ENCODE measurements at places on chromosomes 3 and 15.

- DNase-seq = no peak
Observed at GRCh38 chr3:18295171-18295920, 129.8 kb downstream of the SATB1 start.

DNA sequence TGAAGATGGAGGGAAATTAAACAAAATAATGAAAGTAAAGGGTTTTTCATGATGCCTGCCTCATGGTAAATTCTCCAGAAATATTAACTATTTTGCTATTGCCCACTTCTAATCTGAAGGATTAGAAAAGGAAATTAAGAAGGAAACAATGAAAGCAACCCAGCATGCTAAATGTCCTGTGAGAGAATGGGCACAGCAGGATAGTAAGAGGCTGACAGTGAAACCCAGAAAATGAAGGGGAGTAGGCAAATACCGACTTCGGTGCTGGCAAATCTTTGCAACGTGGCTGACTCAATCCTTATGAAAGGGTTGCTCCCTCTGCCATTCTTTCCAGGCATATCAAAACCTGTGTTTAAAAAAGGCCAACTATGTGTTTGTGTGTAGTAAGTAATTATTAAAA is 147.5 kb upstream of the SYNPR start:
- DNase-seq = no peak

- no peak for DNase-seq
Observed at GRCh38 chr3:34396288-34396687, 597.9 kb downstream of the PDCD6IP start.

GRCh38 chr3:66639809-66640356 is 139.1 kb upstream of the LRIG1 start:
- DNase-seq = no peak

DNA sequence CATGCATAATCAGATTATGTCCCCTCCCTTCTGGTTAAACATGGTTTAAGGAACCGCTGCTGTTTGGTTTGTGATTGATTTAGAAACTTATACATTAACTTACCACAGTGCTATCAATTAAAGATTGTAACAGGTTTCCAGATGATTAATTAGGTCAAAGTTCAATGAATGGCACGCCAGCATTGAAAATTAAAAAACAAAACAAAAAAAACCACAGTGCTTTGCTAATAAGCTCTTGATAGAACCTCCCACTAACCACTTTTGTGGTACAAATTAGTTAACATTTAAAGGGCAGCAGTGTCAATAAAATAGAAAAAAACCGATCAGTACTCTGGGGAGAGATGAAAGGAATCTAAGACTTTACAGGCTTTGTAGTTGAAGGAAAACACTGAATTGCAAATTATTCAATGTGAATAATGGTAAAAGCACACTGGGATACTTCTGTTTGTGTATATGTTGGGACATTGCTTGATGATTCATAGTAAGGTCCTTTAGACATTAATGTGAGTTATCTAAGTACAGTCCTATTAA is 7.6 kb upstream of the C3orf38 start:
- DNase-seq = no peak

DNA sequence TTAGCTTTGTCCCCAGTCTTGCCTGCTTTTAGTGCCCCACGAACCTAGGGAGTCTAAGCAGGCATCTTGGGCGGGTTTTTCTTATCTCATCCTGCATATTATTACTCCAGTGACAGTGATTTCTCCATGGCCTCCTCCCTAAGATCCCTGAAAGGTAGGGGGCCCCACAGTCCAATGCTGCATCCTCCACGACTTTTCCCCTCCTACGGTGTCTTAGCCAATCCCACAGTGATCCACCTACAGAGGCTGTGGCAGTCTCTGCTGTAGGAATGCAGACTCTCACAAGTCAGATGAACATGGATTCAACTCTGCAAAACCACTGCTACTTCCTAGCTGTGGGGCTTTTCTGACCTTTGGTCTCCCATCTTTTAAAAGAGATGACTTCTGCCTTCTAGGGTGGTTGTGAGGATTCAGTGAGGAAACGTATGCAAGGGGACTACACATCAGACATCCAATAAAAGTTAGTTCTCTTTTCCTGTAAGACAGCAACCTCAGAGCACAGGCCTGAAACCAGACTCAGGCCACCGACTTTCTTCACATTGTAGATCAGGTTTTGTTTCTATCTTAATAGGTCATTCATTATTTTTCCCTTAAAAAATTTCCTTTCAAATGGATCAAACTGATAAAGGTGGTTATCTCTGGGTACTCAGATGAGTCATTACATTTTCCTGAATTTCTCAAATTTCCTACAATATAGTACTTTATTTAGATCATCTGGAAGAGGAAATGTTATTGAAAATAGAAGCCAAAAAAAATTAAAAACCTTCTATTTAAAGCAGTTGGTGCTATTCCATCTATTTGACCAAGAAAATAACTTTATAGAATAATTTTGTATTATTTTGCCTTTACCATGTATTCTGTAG is 23.2 kb downstream of the ILDR1 start:
- no peak for DNase-seq

DNA sequence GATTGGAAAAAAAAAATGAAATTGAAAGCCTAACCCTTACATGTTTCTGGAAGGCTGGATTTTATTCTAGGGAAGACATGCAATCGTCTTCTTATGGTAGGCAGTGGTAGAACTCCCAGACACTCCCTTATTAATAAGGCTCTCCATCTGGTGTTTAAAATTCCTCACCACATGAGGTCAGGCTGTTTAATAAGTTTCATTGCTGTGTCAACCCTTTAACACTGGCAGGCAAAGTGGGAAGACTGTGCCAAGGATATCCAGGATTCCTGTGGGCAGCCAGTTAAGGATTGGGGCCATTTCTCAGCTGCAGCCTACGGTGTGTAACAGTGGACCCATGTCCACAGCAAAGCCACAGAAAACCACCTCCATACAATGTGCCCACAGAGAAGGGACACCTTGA is 225.5 kb upstream of the CHRM5 start:
- no peak for DNase-seq

- no peak for DNase-seq
Observed at GRCh38 chr15:39413558-39413957, 167.3 kb upstream of the THBS1 start.

DNA sequence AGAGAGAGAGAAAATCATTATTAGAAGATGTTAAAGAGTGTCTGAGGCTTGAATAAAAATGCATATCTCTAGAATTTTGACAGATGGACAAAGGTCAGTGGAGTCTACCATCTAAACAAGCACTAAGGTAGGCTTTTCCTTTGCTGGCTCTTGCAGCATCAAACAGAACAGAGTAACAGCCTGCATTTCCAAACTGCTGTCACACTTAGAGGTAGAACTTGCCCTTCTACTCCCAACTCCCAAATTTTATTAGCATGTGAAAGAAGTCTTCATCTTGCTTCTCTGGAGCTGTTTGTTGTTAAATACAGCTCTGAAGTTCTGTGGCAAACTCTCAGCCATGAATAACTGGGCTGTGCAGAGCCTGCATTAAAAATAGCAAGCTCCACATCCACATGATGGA is 4.1 kb upstream of the MB21D2 start:
- DNase-seq = no peak

DNA sequence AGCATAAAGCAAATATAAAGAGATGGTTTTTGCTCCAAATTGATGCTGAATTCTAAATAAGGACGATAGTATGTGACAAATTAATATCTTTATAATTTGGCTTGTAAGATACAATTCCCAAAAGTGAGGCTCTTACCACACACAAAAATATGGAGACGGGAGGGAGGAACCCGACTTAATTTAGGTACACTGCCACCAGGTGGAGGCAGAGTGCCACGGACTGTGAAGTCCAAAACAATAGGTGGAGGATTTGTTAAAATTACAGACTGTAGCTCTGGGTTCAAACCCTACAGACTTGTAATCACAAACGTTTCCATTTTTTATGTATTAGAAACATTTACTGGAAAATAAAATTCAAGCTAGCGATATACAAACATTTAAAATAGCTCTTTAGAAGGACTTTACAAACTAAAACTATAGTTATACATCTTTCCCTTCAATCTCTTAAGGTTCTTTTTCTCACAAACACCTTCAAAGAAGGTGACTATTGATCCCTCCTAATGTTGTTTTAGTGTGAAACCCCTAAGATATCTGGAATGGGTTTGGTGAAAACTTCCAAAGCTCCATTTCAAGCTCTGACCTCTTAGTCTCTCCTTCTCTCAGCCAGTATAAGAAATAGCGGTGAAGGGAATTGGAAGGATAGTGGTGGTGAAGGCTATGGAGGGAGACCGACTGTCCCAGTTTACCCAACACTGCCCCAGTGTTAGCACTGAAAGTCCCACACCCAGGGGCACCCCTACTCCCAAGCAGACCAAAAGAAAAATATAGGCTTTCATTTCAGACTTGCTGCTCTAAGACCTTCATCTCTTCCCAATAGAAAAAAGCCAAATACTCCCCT is 89.7 kb downstream of the AQP9 start:
- peak; percentile 55 for DNase-seq

GRCh38 chr15:76177491-76178040 is 117.8 kb downstream of the TMEM266 start:
- DNase-seq = no peak

DNA sequence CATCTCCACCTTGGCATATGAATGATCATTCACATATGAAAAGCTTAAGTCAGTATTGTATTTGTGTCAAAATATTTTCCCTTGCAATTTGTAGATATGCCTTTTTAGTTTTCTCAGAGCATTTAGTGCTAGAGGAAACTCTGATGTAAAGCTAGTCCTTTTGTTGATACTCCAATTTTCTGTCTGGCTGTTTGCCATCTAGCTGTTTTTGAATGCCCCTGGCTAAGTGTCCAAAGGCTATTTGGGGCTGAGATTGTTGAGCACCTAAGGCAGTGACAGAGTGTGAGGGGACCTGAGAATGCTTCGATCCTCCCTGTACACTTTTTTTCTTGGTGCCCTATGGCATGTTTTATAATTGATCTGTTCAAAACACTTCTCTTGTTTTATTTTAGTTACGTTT is 3.1 kb downstream of the SLC51B start:
- DNase-seq = no peak

DNA sequence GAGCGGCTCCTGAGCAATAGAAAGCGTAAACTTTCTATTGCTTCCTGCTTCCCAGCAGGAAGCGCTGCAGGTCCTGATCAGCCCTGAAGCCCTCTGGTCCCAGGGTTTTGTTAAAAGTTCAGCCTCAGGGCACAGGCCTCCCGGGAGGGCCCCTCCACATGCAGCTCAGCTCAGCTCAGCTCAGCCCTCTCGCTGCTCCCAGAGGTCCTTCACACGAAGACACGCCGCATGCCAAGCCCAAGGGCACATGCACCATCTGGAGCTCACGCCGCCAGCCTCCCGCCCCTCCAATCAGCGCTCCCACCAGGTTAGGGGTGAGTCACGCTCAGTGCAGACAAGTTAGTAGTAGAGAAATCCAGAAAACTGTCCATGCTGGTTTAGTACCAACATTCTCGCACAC is 12.7 kb downstream of the TKT start:
- DNase-seq = no peak

- DNase-seq = no peak
Observed at GRCh38 chr15:35926007-35926380, 380.0 kb upstream of the DPH6 start.

GRCh38 chr15:60419753-60420152 is 22.0 kb upstream of the ANXA2 start:
- DNase-seq = no peak

DNA sequence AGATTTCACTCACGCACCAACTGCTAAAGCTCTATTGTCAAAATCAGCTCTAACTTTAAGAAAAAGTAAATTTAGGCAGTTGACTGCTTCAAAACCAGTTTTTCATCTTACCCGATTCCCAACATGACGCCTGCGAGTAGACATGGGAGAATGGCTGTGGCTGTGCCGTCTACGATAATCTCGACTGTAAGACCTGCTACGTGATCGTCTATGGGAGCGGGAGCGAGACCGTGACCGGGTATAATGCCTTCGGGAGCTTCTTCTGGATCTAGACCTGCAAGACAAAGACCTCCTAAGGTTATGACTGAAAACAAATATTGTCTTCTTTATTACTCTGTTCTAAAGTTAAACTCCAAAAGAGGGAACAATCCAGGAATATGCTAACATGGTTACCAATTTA is 12.5 kb downstream of the TRA2B start:
- DNase-seq = no peak

- no peak for DNase-seq
Observed at GRCh38 chr3:168422843-168423242, 327.1 kb upstream of the GOLIM4 start.

- no peak for DNase-seq
Observed at GRCh38 chr3:125212509-125213363, at the start of gene SLC12A8. TSS of gene SLC12A8 (minus strand) at chr3:125212748. CDS start at chr3:125211349, 1,399 bp downstream.

DNA sequence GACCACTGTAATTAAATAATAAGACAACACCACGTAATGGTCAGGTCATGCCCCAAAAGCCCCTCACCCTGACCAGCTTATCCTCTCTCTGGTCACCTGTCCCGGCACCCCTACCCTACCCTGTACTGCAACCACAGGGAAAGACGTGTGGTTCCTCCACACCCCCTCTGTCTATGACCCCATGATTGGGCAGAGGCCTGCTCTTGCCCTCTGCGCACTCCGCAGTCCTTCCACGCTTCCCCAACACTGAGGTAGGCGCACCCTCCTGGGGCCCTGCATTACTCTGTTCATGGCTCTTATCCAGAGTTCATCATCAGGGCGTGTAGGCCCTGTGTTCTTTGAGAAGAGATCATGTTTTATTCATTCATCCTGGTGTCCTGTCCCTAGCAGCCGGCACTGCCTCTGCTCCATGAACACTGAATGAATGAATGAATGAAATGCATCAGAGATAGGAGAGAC is 33.8 kb downstream of the MGLL start:
- DNase-seq = no peak

DNA sequence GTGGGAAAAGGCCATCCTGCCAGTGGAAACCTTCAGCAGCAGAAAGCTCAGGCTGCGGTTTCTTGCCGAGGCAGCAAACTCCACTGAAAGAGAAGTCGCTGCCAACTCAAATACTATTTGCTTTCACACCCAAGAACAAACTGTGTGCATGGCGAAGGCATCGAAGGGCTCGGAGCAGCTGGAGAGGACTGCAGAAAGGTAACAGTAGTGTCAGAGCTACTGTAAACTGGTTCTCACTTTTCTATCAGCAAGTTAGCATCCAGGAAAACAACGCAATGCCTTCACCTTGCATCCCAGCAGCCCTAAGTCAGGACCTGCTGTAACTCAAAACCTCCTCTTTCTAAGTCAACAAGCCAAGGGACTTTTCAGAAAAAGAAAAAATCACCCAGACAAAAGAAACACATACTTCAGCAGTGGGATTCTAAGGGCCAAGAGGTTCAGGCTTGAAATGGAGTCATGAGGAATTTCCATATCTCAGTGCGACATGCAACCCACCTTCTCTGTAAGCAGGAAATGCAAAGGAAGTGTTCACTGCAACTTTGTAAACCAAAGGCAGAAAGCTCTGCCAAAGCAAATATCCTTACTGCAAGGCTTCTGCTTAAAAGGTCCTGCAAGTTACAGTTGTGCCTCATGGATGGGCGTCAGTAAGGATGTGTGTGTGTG is 193.5 kb downstream of the FOXP1 start:
- peak; percentile 8 for DNase-seq

GRCh38 chr3:9349321-9350117 is 13.3 kb upstream of the THUMPD3 start:
- DNase-seq = no peak

- no peak for DNase-seq
Observed at GRCh38 chr3:191901741-191902140, 440.8 kb downstream of the PYDC2 start.

GRCh38 chr15:100301910-100302431 is 39.8 kb downstream of the ADAMTS17 start:
- no peak for DNase-seq

- DNase-seq = no peak
Observed at GRCh38 chr3:178875836-178876235, 195.8 kb downstream of the ZMAT3 start.

- DNase-seq = peak; percentile 27
Observed at GRCh38 chr3:138118612-138119422, 3.4 kb upstream of the DZIP1L start.
